Stimulated activated naive CD8-positive, alpha-beta T cell treated with anti-CD3 and anti-CD28 coated beads, Interleukin-15, amount 100 ng/mL, for 72 hours (primary cell): ENCODE measurements at places on chromosomes 2 and 18.

- no peak for DNase-seq
Observed at GRCh38 chr2:9199716-9200632, 6.6 kb upstream of the ASAP2 start.

DNA sequence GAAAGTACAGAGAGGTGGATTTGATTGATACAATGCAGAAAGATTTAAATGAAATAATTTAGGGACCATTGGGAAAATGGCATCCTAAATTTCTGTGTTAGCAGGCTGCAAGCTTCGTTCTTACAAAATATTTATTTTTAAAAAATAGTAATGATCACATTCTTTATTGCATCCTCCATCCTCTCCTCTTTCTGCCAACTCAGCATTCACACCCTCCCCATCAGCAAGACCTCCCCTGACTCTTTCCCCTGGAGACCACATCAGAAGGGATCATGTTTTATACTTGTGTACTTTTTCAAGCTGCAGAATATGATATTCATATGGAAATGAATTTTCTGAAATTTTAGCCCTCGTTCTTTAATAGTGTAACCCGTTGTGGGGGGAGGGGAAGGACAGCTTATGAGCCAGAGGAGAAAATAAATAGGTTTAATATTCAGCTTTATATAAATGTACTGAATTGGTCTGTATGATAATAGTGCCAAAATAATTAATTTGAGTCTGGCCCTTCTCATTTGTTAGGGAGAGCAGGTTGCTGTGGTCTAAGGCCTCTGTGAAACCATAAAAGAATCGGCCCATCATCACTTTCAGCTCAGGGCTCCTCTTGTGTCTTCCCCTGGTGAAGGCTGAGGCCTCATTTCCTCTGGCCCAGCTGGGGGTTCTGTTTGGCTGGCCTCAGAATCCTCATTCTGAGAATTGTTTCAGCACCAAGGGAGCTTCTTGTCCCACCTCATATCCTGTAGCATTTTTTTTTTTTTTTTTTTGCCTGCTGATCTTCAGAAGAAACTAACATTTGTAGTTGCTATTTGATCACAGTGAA is 330.8 kb downstream of the TXNL1 start:
- no peak for DNase-seq

DNA sequence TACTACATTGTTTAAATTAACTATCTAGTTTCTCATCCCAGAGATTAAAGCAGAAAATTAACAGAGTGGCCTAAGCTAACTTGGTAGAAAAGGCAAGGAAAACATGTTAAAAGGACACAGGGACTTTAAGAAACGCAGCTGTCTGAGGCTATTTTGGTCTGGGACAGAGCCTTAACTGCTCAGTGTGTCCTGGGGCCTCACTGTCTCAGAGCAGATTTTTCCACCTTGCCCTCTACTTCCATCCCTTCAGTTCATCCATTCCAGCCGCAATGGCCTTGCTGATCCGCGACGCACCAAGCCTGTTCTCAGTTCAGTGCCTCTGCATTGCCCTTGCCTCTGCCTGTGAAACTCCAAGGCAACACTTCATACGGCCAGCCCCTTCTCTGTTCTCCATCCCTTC is 114.9 kb upstream of the OSR1 start:
- no peak for DNase-seq

- no peak for DNase-seq
Observed at GRCh38 chr2:211996857-211997256, 541.7 kb downstream of the ERBB4 start.

GRCh38 chr2:95043300-95044093 is 18.0 kb downstream of the MAL start:
- peak; percentile 60 for DNase-seq

DNA sequence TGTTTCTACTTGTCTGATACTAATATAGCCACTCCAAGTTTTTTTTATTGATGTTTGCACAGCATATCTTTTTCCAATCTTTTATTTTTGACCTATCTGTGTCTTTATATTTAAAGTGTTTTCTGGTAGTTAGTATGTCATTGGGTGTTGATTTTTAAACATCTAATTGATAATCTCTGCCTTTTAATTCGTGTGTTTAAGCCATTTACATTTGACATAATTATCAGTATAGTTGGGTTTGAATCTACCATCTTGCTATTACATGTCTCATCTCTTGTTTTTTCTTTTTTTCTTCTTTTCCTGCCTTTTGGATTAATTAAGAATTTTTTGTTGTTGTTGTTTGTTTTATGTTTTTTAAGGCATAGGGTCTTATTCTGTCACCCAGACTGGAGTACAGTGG is 44.2 kb downstream of the TAF1B start:
- DNase-seq, result no peak

DNA sequence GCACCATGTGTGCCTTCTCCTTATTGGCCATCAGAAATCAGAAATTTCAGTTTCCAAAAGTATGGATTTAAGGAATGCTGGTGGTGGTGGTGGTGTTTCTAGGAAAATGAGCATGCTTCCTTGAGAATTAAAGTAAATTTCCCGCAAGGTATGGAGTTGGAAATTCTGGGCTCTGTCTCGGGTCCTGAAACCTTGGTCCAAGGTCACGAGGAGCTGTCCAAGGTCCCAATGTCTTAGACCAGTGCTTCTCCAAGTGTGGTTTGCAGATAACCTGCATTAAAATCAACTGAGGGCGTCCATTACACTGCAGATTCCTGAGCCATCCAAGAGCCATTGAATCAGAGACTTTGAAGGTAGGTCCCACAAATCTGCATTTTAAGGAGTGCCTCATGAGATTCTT is 210.9 kb upstream of the PKDCC start:
- DNase-seq, result no peak

DNA sequence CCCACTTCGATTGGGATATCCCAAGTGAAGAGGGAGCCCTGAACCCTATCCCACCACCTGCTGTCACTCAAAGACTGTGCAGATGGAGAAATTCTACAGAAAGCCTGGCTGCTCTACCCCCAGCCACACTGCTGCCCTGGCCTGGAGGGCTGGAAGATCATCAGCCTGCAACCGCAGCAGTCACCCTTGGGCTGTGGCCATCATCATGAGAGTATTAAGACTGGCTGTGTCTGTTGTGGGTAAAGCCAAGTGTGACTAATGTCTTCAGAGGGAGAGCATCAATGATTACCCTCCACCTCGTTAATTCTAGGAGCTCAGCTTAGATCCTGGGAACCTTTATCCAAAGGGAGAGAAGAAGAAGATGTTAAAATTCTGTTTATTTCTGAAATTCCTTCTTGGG is 221.5 kb downstream of the TFCP2L1 start:
- no peak for DNase-seq

GRCh38 chr2:237896507-237896892 is 37.1 kb downstream of the RAMP1 start:
- no peak for DNase-seq

DNA sequence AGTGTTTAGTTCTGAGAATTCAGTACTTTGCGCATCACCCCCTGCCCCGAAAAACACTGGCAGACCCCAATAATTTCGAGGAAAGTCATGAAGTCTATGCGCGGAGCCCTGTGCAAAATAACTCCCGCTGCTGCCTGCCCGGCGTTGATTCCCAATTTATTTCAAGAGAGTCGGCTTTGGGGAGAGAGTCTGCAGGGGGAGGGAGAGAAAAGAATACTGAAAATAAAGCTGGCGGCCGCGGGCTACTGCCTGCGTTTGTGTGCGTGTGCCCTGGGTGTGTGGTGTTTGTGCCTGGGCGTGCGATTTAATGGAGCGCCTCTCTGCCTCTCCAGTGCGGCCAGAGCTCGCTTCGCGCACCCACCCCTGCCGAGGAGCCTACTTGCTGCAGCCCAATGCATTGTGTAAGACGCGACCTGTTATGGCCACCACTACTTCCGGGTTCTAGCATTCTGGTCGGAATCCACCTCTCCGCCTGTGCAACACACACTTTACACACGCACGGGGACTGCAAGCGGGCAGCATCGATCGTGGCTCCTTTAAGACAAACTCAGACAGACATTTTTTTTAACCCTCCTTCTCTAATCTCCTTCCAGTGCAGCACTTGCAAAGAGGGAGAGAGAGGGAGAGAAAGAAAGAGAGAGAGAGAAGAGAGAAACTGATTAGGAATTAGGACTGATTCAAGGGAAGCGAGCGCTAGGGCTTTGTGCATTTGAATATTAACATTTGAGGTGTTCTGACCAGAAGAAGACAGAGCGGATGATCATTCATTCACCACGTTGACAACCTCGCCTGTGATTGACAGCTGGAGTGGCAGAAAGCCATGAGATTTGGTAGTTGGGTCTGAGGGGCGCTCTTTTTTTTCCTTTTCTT is at the start of gene MEIS1:
TSS of gene MEIS1 (plus strand) at position 447 of the 870 bp plus-strand sequence. CDS start 732 bp downstream, outside the sequence.
- DNase-seq, result peak; percentile 53
